ENCODE measurements at places on chromosomes 2 and 18. TPM values are rescaled to one million over a fixed set of nuclear protein-coding genes. Genes with fewer than 3 reads are reported as not detected.

Gene DSC2
- under 0.01 TPM for total RNA-seq

Gene SGPP2
- total RNA-seq = under 0.01 TPM

Gene TCF4
- total RNA-seq = 89.6 TPM

Gene CTDSP1
- 40.8 TPM for total RNA-seq

Gene PARD6G
- 2.8 TPM for total RNA-seq

Gene HOXD4
- total RNA-seq = 0.56 TPM

Gene POTEC
- total RNA-seq = under 0.01 TPM

Gene CYP26B1
- total RNA-seq = 0.19 TPM

Gene DOK6
- 0.77 TPM for total RNA-seq

Gene DLX1
- 2.1 TPM for total RNA-seq

Gene SPATA3
- total RNA-seq = not detected

Gene HOXD3
- total RNA-seq = 0.28 TPM

Gene MXD1
- total RNA-seq = 6.5 TPM

Gene MYL12B
- total RNA-seq = 423 TPM

Gene CLEC4F
- not detected for total RNA-seq

Gene FBXO36
- total RNA-seq = 1.5 TPM

Gene ARPC2
- 299 TPM for total RNA-seq

Gene NT5DC4
- total RNA-seq = not detected

Gene POLR1B
- total RNA-seq = 25.1 TPM

Gene GALNT3
- 1.2 TPM for total RNA-seq

Gene C2orf72
- 0.38 TPM for total RNA-seq

Gene ITGB6
- 0.19 TPM for total RNA-seq

Gene GAREM2
- 1.4 TPM for total RNA-seq

Gene HOXD8
- total RNA-seq = 0.85 TPM

Gene CYTIP
- 5.9 TPM for total RNA-seq

Gene G6PC2
- total RNA-seq = not detected

Gene OTX1
- total RNA-seq = not detected

Gene IRS1
- 19.6 TPM for total RNA-seq

Gene PPP1R1C
- total RNA-seq = 0.77 TPM

Gene TMEM131
- total RNA-seq = 27.3 TPM

Gene SCYGR7
- not detected for total RNA-seq

Gene TMEFF2
- total RNA-seq = under 0.01 TPM

Gene FLACC1
- total RNA-seq = 0.38 TPM

Gene SFTPB
- total RNA-seq = not detected

Gene RAB6D
- not detected for total RNA-seq

Gene ALPG
- not detected for total RNA-seq

Gene KLF11
- total RNA-seq = 4.5 TPM

Gene WNT6
- not detected for total RNA-seq

Gene RPRD1A
- 63.3 TPM for total RNA-seq

Gene MYCN
- total RNA-seq = not detected

Gene CD207
- not detected for total RNA-seq

Gene GNLY
- not detected for total RNA-seq

Gene CHRNG
- total RNA-seq = not detected

Gene CAPN10
- total RNA-seq = 20.9 TPM

All from regular cardiac myocyte (primary cell).